ENCODE measurements at places on chromosomes 2 and 18.

DNA sequence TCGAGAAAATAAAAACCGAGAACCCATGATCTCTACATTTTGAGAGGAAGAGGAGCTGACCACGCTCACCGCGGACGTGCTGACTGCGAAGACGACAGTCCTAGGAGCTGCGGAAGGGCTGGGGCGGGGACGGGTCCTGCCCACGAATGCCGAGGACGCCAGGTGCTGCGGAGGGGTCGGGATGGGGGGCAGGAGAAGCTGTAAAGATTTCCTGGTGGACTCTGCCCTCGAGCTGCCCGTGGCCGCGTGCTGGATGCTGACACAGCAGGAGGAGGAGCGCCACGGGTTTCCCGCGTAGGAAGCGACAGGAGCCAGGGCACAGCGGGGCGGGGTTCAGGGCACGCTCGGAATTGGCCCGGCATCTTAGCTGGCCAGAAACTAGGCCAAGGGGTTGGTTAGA, 22.2 kb downstream of the ZSCAN30 start:
- no peak for DNase-seq

GRCh38 chr18:43876286-43876685, 599.0 kb upstream of the SYT4 start:
- DNase-seq = no peak

DNA sequence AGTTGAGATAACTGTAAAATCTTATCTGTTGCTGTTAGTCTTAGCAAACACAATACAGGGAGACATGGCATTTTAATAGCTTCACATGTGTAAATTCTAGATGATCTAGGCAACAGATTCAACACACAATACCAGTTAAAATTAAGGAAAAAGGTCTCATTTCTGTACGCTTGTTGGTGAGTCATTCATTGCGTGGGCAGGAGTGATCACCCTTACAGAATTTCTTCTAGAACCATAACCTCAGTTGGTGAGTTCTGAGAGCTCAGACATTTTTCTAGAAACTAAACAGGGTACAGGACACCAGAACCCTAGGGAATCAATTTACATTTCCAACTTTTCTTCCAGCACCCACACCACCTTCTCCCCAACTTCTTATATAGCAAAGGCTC, 81.9 kb downstream of the SLC8A1 start:
- DNase-seq = no peak

DNA sequence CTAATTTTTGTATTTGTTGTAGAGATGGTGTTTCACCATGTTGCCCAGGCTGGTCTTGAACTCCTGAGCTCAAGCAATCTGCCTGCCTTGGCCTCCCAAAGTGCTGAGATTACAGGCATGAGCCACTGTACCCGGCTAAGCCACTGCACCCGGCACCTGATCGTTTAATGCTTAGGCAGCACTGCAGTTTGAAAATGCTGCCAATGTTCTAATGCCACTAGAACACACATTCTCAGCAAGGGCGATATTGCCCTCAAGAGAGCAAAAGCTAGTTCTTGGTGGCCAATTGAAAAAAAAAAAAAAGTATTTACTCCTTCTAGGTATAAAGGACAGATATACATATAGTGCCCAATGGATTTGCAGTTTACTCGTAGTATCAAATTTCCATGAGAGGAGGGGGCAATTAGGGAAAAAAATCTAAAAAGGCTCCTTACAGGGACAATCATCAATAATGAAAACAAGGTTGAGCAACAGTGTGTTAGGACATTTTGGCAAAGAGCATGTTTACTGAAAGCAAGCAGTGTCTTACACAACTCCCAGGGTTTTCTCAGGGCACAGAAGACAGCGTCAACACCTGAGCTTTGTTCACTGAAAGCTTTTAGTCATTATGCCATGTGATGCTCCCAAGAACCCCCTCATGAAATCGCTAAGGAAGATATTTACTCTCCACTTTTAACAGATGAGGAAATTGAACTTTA, 199.9 kb upstream of the PKDCC start:
- DNase-seq = no peak

GRCh38 chr2:63049211-63049969, 1.2 kb upstream of the OTX1 start:
- DNase-seq = no peak

- DNase-seq = no peak
Observed at GRCh38 chr2:45570671-45571334, 40.3 kb downstream of the SRBD1 start.

GRCh38 chr2:150066490-150066889, 421.0 kb downstream of the RND3 start:
- no peak for DNase-seq

GRCh38 chr2:186702501-186702900, 8.6 kb downstream of the FAM171B start:
- no peak for DNase-seq

DNA sequence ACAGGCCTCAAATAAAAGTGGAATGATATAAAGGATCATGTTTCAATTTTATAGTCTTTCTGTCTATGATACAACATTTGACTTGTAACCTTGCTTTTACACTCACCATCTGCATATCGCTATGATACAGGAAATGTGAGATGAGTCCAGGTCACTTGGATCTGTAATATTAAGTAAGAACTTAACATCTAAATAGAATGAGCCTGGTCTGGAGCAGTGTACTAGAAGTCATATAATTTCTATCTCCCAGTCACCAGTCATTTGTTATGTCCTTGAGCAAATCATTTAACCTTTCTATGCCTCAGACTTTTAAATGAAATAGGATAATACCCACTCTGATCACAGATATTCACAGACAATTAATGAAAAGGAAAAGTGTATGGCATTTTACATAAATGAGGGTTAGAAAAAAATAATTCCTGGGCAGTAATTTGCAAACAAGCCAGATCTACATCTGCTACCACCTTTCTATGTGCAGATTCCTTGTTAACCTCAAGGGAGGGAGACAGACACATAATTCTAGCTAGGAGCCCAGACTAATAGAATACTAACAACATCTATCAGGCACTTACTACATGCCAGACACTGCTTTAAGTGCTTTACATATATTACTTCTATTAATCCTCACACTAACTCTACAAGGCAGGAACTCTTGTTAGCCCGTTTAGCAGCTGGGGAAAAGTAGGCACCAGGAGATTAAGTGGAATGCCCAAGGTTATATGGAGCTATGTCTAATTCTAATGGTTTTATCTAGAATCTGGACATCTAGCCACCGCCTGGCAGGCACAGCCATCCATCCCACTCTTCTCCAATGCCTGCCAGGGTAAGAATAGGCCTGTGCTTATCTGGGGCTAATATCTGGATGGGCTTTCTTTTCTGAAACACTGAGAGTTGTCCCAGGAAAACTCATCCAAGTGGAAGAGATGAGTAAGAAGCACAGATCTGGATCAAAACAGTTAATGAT, 313.6 kb upstream of the CDH20 start:
- no peak for DNase-seq

All from HS-27A (cell line).